ENCODE measurements at places on chromosomes 5 and 9.
A peak's percentile ranks its signal among the peaks of the same experiment; 100 is the strongest.

GRCh38 chr9:71393005-71393404 lies 271.6 kb upstream of the TRPM3 start:
- DNase-seq = peak; percentile 58

DNA sequence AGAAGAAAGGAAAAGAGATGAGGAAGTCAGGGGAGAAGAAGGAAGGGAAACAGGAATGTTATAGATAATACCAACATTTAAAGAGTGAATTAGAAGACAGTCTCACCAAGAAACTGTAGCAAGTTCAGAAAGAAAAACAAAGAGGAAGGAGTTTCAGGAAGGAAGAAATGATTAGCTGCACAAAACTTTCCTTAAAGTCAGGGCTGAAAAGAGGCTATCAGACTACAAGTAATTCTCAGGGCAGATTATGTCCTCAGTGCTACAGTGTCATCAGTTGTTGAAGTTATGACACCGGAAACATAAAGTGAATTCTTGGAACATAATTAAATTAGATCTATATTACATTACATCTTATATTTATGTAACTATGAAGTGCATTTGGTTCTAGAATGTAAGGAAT lies 226.9 kb downstream of the ARRDC3 start:
- DNase-seq = no peak

- no peak for DNase-seq
Measured at GRCh38 chr9:2270565-2270964, 255.4 kb downstream of the SMARCA2 start.

GRCh38 chr5:118844351-118844750 lies 144.0 kb downstream of the DTWD2 start:
- no peak for DNase-seq

DNA sequence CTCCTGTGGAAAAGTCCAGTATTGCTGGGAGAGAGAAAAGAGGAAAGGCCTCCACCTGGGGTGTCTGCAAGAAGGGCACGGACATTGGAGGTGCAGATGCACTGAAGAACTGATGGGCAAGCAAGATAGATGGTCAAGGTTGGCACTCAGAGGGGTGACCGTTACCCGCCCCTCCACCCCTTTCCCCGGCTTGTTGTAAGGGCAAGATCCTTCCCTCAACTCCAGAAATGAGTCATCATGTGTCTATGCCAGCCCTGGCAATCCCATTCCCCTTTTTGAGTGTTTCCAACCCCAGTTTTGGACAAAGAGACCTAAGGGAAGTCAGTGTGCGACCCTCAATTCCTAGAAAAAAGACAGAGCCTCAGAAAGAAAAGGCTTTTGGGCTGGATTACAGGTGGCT lies 34.9 kb upstream of the ATP6V1G1 start:
- peak; percentile 35 for DNase-seq

DNA sequence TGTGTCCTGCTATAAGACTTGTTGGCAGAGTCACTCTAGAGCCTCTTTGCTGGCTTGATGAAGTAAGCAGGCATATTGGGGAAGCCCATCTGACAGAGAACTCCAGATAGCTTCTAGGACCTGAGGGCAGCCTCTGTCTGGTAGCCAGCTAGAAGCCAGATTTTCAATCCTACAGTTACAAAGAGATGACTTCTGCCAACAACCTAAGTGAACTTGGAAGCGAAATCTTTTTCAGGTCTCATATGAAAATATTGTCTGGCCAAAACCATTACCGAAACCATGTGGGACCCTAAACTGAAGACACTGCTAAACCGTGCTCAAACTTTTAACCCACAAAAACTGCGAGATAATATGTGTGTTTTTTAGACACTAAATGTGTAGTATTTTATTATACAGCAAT lies 140.9 kb downstream of the MRPS30 start:
- no peak for DNase-seq

DNA sequence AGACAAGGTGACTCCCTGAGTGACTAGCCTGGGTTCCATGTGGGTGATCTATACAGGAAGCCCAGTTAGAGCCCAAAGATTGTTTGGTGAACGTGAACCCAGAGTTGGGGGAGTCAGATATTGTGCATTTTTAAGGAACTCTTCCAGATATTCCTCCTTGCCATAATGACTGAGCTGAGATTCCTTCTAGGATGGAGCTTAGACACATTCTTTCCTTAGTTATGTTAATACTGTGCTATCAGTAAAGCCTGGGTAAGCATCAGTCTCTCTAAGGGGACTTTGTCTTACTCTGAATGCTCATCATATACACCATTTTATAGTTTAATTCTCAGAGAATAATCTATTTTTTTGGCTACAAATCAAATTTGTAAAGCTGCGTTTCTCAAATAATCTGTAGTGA lies 68.1 kb downstream of the FOXB2 start:
- DNase-seq = no peak

- no peak for DNase-seq
Measured at GRCh38 chr5:44051591-44051990, 337.6 kb downstream of the FGF10 start.

- no peak for DNase-seq
Measured at GRCh38 chr9:128818839-128819715, 777 bp downstream of the ENDOG start.

- no peak for DNase-seq
Measured at GRCh38 chr5:35177783-35178182, 52.5 kb downstream of the PRLR start.

GRCh38 chr5:39775086-39775796 lies 350.5 kb upstream of the DAB2 start:
- DNase-seq = peak; percentile 61

GRCh38 chr5:17709011-17709710 lies 74.9 kb downstream of the TAF11L14 start:
- DNase-seq = no peak

DNA sequence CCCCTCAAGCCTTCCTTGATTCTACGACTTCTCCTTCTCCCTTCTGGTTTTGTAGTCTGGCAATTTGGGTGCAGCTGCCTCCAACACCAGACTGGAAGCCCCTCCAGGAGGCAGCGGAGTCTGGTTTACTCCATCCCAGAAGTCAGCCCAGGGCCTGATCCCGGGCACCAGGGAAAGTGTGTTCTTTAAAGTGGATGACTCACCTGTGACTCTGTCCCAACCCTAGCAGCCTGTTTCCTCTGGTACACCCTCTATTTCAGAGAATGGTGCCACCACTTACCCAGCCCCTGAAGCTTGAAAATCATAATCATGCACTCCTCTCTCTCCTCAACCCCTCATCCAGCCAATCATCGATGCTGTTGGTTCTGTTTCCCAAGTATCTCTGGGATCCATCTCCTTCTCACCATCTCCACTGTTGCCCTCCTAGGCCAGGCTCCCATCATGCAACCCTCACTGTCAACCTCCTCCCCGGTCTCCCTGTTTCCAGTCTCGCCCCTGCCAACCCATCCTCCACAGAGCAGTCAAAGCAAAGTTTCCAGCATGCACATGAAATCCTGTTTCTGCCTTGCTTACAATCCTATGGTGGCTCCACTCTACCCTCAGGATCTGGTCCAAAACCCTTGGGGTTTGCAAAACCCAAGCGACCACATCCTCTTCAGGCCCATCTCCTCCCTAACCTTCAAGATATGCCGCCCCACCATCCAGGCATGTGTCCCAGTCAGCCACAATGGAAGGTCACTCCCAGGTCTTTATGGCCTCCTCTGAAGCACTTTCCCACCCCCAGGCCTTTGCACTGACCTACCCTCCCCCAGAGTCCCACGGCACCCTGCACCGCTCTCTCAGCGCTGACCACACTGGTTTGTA lies 10.5 kb downstream of the LHX6 start:
- DNase-seq = no peak

DNA sequence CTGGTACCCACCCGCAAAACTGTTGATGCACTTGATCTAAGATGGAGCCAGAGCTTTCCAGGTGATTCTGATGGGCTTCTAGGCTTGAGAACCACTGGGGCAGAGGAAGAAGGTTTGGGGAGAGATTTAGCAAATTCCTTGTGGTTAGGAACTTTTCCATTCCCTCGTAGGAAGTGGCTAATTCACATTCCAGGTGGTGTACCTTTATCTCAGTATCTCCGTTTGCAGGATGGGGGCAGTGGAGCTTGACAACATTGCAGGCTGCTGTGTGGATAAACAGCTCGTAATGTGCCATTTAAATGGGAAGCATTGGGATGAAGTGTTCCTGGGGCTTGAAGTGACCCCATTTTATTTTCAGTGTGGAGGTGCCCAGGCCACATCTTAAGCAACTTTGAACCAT lies 172.9 kb upstream of the IL12B start:
- DNase-seq = no peak

DNA sequence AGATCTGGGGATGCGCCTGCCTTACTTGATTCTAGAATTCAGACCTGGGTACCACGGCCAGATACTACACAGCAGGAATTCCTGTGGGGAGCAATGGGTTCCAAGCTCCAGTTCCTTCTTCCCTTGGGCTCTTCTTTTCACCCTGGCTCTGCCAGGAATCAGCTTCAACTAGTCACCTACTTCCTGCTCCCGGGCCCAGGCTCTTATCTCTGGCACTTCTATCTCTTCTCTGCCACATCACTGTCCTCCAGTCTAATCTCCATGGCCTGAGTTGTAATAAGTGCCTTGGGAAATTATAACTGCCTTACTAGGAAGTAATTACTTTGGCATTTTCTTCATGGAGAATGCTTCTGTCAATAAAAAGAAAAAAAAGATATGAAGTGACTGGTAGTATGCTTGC lies 26.2 kb upstream of the SERINC5 start:
- no peak for DNase-seq

DNA sequence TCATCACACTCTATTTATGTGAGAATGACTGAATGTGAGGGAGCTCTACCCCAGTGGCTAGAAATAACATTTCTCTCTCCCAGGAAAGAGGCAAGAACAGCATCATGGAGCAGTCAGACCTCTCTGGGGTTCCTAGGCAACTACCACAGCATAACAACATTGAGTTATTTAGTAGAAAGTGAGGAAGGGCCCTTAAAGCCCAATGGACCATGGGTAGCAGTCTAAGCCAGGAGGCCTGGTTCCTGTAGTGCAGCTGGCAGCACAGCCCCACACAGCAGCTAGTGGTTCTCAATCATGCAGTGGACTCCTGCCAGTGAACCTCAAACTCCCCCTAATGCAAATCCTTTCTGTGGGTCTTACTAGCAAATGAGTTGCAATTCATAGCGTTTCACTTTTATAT lies 55.3 kb downstream of the SPEF2 start:
- DNase-seq = no peak

DNA sequence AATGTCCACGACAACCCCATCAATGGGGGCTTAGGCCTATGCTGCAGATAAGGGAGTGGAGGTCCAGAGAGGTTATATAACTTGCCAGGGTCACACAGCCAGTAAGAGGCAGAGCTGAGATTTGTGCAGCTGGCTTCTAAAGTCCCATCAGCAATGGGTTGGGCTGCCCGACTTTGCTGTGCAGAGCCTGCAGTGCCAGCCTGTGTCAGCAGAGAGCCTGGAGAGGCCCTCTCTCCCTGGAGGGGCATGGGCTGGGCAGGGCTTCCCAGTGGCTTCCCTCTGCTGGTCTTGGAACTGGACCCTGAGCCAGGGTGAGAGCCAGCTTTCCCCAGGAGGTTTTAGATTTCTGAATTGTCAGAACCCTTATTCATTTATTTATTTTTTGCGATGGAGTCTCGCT lies 77.2 kb upstream of the RAPGEF1 start:
- no peak for DNase-seq

DNA sequence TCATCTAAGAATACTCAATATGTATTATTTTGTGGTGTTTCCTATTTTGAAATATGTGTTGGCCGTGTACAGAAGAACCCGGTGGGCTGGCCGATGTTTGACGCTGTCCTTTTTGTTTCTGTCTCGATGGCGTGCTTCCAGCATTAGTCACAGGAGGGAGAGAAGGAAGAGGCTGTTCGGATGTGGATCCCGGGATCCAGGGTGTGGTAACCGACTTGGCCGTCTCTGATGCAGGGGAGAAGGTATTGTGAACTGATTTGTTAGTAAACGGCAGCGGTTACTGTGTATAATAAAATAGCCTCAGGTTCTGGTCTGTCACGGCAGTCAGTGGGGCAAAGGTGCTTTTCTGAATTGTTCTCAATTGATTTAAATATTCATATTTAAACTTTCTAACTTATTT lies 275.0 kb downstream of the ARHGEF28 start:
- peak; percentile 39 for DNase-seq

DNA sequence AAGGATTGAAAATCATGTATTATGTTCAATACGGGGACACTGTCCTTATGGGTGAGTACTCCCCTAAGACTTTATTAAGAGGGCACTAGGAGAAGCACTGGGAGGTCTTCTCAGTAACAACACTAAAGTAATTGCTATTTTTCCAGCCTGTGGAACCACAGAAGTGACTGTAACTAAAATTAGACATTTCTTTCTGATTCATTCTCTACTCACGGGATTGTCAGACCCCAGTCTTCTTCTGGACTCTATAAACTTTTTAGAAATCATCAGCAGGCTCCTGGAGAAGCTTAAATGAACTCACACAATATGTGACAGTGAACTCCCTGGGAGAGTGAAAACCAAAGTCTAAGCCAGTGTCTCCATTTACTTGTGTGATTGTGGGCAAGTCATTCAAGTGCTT lies 14.5 kb downstream of the TLR4 start:
- DNase-seq = no peak

- no peak for DNase-seq
Measured at GRCh38 chr9:133667759-133668450, 31.7 kb downstream of the DBH start.

DNA sequence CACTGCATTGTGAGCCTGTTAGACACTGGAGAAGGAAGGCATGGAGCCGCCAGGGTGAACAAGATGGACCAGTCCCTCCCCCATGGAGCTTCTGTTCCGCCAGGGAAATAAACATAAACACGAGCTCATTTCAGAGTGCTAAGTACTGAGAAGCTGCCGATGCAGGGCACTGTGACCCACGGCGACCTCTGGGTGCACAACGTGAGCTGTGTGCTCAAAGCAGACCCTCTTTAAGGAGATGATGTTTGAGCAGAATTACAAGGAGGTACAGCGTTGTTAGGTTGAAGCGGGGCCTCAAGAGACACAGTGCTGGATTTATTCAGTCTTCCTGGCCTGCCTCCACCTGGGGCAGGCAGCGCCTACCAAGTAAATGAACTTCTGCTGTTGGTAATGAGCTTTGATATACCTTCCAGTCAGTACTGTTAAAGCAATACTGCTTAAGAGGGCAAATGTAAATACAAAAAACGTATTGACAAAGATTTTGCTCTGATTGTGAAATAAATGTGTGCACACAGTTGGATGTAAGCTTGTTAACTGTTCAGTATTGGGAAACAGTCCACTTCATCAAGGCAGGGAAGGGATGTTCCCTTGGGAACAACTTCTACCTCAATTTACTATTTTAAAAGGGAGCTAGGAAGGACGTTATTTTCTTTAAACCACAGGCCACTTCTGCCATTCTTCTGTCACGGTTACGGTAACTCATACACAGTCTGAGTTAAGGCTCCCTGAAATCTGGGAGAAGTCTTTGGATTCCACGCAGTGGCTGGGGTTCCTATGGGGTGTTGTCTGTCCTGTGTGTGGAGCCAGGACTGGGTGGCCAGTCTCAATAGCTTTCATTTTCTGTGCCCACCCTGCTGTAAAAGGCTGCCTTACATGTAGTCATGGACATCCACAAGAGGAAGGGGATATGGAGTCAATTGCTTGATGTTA lies 48.9 kb upstream of the DMRT1 start:
- DNase-seq = no peak

DNA sequence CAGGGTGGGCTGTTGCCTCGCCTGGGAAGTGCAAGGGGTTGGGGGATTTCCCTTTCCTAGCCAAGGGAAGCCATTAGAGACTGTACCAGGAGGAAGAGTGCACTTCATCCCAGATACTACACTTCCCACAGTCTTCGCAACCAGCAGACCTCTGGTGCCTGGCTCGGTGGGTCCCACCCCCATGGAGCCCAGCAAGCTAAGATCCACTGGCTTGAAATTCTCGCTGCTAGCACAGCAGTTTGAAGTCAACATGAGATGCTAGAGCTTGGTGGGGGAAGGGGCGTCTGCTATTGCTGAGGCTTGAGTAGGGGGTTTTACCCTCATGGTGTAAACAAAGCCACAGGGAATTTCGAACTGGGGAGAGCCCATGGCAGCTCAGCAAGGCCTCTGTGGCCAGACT lies 586.4 kb downstream of the HTR1A start:
- DNase-seq = no peak
